SK-N-MC (cell line): ENCODE measurements at places on chromosomes 3 and 15.

- DNase-seq: no peak
These were observed 524.7 kb upstream of the MCTP2 start for GRCh38 chr15:93706495-93707292.

DNA sequence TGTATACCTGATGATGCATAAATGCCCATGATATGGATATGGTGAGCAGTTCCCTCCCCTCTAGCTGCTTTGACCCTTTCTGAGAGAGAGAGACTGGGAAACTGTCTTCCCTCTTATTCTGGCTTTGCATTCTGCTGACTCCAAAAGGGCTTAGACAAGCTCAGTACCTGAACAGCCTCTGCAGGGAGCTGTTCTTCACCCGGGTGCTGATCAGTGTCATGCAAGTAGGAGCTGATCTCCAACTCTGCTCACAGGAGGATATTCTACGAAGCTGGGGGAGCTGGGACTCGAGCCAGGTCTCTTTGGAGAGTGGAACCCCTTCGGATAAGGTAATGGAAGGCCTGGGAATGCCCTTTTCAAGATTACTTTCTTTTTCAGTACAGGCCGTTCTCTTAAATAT is 237.1 kb downstream of the RYR3 start:
- peak; percentile 2 for DNase-seq

DNA sequence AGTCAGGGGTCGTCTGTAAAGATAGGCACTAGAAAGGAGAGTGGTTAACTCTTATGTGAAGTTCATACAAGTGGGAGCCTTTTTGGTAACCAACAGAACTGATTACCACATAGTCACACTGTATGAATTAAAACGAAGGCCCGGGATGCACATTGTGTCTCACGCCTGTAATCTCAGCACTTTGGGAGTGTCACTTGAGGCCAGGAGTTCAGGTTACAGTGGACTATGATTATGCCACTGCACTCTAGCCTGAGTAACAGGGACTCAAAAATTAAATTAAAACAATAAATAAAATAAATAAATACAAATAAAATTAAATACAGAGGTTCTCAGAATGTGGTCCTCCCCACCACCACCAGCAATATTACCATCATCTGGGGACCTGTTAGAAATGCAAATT is 467 bp downstream of the DNAAF4 start:
- DNase-seq: no peak

- no peak for DNase-seq
These were observed 7.4 kb upstream of the PCOLCE2 start for GRCh38 chr3:142896201-142896755.

GRCh38 chr3:190192739-190193138 is 72.0 kb upstream of the P3H2 start:
- DNase-seq: no peak

- no peak for DNase-seq
These were observed 128.3 kb upstream of the BHLHE40 start for GRCh38 chr3:4850928-4851265.

- DNase-seq: no peak
These were observed 1.4 kb downstream of the FYTTD1 start for GRCh38 chr3:197750858-197751737.

- DNase-seq: no peak
These were observed 171.6 kb downstream of the PPM1L start for GRCh38 chr3:160927620-160928019.

DNA sequence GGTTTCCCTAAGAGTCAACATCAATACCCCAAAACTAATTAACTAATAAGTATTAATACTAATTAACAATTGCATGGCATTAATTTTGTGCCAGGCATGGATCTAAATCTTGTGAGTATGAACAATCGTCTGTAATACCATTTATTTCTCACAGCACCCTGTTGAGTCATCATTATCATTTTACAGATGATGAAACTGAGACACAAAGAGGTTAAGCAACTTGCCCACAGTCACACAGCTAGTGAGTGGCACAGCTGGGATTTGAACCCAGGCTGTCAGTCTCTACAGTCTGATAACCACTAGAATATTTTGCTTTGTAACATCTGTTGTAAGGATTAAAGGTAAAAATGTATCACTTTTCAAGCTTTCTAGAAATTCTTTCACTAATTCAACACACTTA is 423.4 kb upstream of the WNT5A start:
- DNase-seq: no peak

DNA sequence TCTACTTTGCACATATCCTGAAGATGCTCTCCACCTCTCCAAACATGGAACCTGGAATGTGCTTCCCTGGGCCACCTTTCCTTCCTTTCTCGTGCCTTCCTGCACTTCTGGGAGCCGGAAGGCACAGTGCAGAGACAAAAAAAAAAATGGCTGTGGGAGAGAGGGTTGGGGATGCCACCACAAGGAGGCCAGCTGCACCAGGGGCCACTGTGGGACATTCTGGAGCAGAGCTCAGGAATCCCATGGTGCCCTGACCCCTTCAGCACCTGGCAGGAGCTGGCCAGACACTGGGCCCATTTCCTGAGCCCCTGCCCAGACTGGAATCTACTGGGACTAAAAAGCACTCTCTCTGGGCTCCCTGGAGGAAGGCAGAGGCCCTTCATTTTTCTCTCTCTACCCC is 7.9 kb upstream of the BCL2L10 start:
- no peak for DNase-seq

DNA sequence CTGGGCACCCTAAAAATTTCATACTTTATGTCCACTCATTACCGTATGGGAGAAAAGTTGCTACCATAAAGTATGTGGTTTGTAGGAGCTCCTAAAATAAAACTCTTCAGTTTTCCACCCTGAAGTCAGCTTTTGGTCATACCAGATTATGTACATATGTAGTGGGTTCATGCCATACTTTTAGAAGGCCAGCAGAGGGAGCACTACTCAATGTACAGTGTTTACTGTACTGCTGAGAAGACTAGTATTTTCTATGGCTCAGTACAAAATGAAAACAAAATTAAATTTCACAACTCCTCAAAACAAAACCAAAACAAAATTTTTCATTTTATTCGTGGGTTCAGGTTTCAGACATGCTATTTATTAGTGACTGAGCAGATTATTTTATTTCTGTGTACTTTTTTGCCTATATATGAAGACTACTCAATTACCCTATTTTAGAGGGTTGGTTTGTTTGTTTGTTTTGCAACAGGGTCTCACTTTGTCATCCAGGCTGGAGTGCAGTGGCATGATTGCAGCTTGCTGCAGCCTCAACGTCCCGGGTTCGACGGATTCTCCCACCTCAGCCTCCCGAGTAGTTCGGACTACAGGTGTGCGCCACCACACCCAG is 24.3 kb downstream of the NXPE3 start:
- peak; percentile 70 for DNase-seq

DNA sequence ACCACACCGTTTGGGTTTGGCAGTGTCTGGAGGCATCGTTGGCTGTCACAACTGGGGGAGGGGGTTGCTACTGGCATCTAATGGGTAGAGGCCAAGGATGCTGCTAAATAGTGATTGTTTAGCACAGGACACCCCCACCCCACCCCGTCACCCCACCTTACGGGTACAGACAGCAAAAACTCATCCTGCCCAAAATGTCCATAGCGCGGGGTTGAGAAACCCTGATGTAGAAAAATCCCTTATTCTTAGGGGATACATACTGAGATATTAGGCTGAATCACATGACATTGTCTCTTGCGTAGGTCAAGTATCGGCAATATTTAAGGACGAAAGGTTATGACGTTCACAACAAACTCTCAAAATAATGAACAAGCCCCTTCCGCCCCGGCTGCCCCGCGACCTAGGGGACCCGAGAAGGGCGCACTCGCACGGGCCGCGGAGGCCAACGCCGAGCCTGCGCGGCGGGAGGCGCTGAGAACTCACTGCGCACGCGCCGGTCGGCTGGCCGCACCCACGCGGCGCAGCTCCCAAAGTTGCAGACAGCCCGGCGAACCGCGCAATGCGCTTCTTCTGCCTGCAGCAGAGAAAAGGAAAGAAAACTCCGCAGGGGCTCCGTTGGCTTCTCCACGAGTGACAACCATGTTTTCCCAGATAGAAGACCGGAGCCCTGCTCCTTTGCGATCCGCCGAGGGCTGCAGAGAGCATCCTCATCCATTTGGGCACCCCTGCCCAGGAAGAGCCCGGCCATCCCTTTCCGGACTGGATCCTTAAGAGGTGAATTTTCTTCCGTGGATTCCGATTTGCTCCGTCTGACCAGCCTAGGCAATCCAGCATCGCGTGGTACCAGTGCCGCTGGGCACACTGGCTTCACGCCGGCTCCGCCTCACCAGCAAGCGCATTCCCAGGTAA is 136.8 kb upstream of the CCDC54 start:
- DNase-seq: no peak

- DNase-seq: no peak
These were observed 87.1 kb downstream of the DNAJB8 start for GRCh38 chr3:128379367-128380160.

GRCh38 chr3:134710313-134710680 is 59.5 kb upstream of the KY start:
- DNase-seq: no peak

GRCh38 chr15:60584355-60584998 is 105.5 kb upstream of the ICE2 start:
- DNase-seq: no peak

GRCh38 chr3:4994823-4995499 is 15.7 kb downstream of the BHLHE40 start:
- DNase-seq: no peak

GRCh38 chr3:140062461-140062860 is 127.5 kb downstream of the CLSTN2 start:
- DNase-seq: no peak

GRCh38 chr15:75648156-75649000 is 666 bp downstream of the SNX33 start:
- DNase-seq: no peak

DNA sequence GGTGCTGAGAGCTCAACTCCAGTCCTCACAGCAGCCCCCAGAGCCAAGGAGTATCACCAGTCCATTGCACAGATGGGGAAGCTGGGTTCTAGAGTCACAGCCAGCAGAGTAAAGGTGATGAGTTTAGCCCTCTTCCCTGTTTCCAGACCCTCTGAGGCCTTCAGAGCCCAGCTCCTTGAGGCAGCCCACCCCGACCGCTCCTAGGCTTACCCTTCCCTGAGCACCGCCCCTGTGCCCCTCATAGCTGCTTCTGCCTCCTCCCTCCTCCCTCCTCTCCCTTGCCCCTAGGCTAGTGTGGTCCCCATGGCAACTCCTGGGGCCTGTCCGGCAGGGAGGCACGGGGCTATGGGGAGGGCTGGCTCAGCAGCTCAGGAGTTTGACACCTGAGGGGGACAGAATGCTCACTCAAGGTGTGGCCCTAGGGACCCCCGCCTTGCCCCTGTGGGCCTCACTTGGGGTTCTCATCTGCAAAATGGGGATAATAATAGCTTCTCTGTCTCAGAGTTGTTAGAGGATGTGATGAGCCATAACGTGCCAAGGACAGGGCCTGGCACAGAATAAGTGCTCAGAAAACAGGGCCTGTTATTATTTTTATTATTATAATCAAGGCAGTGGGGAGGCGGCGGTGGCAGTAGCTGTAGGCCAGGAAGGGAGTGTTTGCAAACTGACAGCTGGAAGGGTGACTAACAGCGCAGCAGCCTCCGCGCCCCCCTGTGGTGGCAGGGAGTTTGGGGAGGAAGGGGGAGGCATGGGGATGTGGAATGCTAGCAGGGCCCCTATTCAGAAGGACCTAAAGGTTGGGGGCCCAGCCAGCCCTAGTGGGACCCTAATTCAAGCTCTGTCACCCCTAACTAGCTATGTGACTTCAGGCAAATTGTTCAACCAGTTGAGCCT is 11.5 kb downstream of the CSK start:
- DNase-seq: no peak

GRCh38 chr15:33384307-33384706 is 73.5 kb downstream of the RYR3 start:
- DNase-seq: no peak

GRCh38 chr15:66942649-66943390 is 122.6 kb upstream of the SMAD3 start:
- DNase-seq: no peak

DNA sequence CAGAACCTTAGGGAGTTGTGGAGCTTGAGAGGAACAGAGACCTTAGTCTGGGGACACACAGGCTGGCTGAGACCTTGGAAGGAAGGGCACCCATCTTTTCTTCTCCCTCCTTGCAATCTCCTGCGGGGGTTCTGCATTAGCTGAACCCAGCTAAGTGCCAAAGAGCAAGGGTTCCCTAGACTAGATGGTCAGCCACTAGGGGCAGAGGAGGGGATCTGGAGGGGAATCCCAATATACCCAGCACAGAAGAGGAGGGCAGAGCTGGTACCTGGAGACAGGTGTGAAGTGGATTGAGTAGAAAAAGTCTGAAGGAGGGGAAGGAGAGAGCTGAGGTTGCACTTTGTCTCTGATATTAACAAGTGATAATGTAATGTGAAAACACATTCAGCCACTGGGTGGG is 212.8 kb downstream of the ADAMTS9 start:
- no peak for DNase-seq

DNA sequence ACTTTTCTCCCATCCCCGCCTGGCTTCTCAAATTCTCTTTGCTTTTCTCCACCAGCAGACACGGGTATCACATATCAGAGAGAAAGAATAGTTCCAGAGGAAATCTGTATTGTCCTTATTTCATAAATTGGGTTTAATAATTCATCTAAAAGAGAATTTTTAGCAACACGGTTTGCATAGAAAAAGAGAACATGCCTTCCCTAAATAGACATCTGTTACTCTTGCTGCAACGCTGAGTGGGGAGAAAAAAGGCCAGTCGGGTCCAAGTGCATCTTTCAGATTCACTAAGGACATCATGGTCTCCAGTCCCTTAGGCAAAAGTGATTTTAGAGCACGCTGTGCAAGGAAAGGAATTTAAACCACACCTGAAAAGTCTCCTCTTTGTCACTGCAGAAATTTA is 201.3 kb downstream of the ABHD5 start:
- DNase-seq: no peak

GRCh38 chr3:139716908-139717485 is 39.2 kb upstream of the NMNAT3 start:
- no peak for DNase-seq

DNA sequence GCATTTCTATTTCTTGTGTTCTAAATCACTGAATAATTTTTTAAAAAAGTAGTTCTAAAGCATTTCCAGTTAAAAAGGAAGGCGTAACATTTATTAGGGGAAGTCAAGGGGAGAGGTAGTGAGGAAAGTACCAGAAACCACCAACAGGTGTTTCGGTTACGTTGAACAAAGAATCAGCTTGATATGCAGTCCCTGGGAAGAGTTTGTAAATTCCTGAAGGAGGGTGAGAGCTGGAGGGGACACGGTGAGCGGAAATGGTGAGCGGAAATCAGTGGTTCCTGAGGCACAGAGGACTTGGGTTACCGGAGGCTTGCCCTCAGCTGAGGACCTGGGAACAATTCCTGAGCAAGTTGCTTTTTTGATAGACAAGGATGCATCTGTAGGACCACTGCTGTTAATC is 17.8 kb downstream of the MAP2K1 start:
- DNase-seq: no peak

DNA sequence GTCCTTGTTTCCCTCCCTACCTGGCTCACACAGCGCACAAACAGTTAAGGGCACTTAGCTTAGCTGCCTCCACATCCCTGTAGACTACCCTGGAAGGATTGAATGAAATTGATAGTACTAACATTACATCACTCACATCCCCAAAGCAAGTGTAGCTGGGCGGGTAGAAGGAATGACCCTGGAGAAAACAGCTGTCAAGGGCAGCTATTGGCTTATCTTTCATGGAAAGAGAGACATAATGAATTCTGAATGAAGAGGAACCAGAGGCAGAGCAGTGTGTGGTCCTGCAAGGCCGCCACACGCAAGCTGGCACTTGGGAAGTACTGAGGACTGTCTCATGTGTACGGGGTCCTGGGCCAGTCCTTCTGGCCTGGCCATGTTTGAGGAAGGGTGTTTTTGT is 369.6 kb upstream of the RGMA start:
- DNase-seq: no peak

- no peak for DNase-seq
These were observed 210.7 kb upstream of the RGMA start for GRCh38 chr15:93299675-93300074.
